Gastroesophageal sphincter (tissue), 4 donors: ENCODE measurements at places on chromosomes 12 and 14. TPM values are rescaled to one million over a fixed set of nuclear protein-coding genes. Genes with fewer than 3 reads are reported as not detected.
A peak's percentile ranks its signal among the peaks of the same experiment; 100 is the strongest.

- no peak for ATAC-seq
Observed at GRCh38 chr12:1503281-1503711, 91.1 kb downstream of the FBXL14 start.

- ATAC-seq: no peak
Observed at GRCh38 chr14:32720927-32721326, 217.8 kb upstream of the NPAS3 start.

SOX5 gene
- total RNA-seq: 29.7 TPM

DNA sequence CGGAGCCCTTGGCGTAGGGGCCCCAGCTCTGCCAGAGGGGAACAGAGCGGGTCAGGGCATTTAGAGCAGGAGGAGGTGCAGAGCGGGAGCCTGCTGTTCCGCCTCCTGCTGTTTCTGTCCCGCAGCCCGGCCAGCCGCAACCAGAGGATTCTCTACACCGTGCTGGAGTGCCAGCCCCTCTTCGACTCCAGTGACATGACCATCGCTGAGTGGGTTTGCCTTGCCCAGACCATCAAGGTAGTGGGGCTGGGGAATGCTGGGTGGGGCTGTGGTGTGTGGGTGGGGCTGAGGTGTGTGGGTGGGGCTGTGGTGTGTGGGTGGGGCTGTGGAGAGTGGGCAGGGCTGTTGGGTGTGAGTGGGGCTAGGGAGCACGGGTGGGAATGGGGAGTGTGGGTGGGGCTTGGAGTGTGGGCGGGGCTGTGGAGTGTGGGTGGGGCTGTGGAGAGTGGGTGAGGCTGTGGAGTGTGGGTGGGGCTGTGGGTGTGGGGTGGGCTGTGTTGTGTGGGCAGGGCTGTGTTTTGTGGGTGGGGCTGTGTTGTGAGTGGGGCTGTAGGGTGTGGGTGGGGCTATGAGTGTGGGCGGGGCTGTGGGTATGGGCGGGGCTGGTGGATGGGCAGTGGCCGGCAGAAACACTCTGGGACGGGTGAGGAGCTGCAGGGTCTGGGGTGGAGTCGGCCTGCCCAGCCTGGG is 8.0 kb downstream of the ASPG start:
- no peak for ATAC-seq

GRCh38 chr14:71148627-71149026 is 241.4 kb downstream of the PCNX1 start:
- no peak for ATAC-seq

GRCh38 chr14:68683326-68683725 is 109.5 kb downstream of the ZFP36L1 start:
- ATAC-seq: peak; percentile 1

SLC24A4 gene
- 3.6 TPM for total RNA-seq

GRCh38 chr12:115755725-115756085 is 521.8 kb downstream of the MED13L start:
- no peak for ATAC-seq
